ENCODE measurements at places on chromosomes 4 and X. TPM values are rescaled to one million over a fixed set of nuclear protein-coding genes. Genes with fewer than 3 reads are reported as not detected.
A peak's percentile ranks its signal among the peaks of the same experiment; 100 is the strongest.

DNA sequence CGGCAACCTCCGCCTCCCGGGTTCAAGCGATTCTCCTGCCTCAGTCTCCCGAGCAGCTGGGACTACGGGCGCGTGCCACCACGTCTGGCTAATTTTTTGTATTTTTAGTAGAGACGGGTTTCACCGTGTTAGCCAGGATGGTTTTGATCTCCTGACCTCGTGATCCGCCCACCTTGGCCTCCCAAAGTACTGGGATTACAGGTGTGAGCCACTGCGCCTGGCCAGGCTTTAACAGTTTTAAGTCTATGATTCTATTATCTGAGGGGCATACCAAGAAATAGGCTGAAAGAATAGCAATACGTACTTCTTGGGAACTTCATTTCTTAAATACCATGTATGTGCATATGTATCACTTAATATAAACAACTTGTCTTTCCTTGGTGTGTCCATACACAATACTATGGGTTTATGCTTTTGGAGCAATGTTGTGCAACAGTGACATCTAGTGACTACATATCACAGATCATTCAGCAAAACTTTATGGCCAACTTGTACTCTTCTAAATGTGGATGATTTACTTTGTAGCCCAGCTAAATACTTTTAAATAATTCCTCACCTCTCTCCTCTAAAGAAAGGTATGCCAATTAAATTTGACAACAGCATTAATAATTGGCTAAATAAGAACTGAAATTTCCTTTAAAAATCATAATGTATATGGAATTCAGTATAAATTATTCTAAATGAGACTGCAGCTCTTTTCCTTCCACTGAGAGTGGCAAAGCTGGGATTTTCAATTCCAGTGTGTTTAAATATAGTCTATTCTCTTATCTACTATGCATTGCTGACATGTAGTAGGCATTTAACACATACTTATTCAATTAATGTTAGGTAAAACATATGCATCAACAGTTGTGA, 10.4 kb downstream of the SLC9B1 start:
- peak; percentile 74 for DNase-seq

DNA sequence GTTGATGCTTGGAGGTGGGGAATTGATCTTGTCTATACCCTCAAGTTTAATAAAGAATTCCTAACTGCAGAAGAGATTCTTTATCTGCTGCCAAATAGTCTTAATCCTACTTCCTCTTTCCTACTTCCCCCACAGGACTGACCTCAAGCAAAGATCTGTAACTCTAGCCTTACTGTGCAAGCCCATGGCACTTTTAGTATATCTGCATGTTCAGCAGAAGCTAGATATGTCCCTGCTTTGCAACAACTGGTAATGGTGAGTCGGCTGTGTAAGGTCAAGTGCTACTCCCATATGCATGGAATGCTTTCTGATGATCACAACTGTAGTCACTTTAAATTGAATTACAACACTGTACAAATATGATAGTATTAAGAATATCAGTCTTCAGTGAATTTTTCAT, 26.3 kb upstream of the PDS5A start:
- DNase-seq: no peak

GRCh38 chr4:10534820-10535219, 77.6 kb upstream of the ZNF518B start:
- DNase-seq: no peak

The IL13RA1 gene
- 69.4 TPM for total RNA-seq

The BEX5 gene
- total RNA-seq: not detected

- DNase-seq: no peak
These were observed 67.5 kb downstream of the RBM47 start for GRCh38 chr4:40562208-40562607.

DNA sequence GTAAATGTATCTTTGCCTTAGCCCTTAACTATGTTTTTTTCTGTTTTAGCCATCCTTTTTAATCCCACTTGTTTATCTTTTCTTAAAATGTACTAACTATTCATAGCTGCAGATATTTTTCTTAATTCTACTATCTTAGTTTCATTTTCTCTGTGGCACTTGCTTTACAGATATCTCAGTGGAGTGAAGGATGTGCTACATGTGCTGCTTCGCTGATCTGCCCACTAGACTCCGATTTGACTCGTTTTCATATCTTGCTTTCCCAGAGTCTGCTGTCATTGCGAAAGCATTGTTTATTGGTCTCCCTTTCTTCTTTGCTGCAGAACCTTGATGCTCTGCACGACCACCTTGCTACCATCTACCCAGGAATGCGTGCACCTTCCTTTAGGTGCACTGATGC, 30.6 kb downstream of the GUCY1B1 start:
- no peak for DNase-seq

The BEX1 gene
- total RNA-seq: 0.68 TPM

DNA sequence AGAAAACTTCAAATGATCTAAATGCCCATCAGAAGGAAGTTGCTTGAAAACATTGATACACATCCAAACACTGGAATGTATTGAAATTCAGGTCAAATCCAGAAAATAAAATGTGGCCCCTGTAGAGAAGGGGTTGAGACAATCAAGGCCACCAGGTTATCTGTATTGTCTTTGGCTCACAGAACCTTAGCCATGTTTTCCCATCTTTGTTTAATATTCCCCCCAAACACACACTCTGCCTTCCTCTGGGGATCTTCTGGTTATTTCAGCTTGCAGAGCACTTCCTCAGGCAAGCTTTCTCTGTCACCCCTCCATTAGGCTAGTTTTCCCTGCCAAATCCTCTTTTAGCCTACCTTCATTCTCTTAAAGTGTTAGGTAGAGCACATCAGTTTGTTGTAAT, 30.5 kb downstream of the PAGE2 start:
- no peak for DNase-seq

DNA sequence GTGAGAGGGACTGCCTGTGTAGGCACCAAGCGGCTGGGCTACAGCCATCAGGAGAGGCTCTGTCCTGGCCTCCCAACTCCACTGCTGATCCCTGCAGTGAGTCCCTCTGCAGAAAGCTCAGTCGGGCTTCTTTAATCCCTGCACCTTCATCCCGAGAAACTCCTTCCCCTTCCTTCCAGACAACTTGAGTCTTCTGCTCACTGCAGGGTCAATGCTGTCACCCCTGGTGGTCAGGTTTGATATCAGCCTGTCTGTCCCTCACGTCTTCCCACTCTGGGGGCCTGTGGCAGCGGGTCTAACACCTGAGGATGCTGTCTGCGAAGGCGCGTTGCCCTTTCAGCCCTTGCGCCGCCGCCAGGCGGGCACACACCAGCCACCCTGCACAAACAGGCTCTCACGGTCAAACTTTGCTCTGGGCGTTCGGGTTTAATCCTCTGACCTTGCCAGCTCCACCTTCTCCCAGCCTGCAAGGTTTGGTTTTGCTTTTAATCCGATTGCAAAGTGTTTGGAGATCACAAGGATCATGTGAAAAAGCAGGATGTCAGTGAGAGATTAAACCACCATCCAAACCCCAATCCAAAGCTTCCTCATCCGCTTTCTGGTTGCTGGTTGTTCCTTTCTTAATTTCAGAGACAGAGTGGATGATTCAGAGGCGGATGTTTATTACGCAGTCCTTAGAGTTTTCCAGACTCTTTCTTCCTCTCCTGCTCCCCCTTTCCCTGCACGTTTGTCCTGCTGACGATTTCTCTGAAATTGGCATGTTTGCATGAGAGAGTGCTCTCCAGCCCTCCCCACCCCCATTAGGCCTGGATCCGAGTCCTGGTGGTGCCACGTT, 74.8 kb upstream of the SLC34A2 start:
- DNase-seq: no peak

- DNase-seq: no peak
These were observed 38.6 kb downstream of the ALG13 start for GRCh38 chrX:111719426-111720210.

The ARR3 gene
- not detected for total RNA-seq
